ENCODE measurements at places on chromosomes 3 and 15. TPM values are rescaled to one million over a fixed set of nuclear protein-coding genes. Genes with fewer than 3 reads are reported as not detected.

The WDR6 gene
- 151 TPM for total RNA-seq

The SLC28A1 gene
- total RNA-seq: 2.0 TPM

The PRR20G gene
- not detected for total RNA-seq

The THPO gene
- total RNA-seq: 0.65 TPM

GRCh38 chr3:48429317-48429959 is 448 bp downstream of the PLXNB1 start:
- peak overlapping the region; percentile 94 for H3K4me3 ChIP-seq
- no peaks in the 10 kb centered on the region for H3K27me3 ChIP-seq
- H3K36me3 ChIP-seq: no peaks in the 10 kb centered on the region
- H3K4me1 ChIP-seq: no peaks in the 10 kb centered on the region

- no peak overlapping the region for H3K27ac ChIP-seq
- no peaks in the 10 kb centered on the region for H3K4me1 ChIP-seq
- DNase-seq: no peak
These were observed 7.7 kb upstream of the ONECUT1 start for GRCh38 chr15:52797625-52798501.

Measured in aorta (tissue), 5 donors.